Activated naive CD8-positive, alpha-beta T cell treated with anti-CD3 and anti-CD28 coated beads, Interleukin-2, amount 10 ng/mL, durations not matched to agents 7 days and 5 days (primary cell): ENCODE measurements at places on chromosomes 11 and 22. TPM values are rescaled to one million over a fixed set of nuclear protein-coding genes. Genes with fewer than 3 reads are reported as not detected.

- DNase-seq = no peak
- H3K4me1 ChIP-seq = peaks cover 4% of the 10 kb centered on the region
- H3K27me3 ChIP-seq = peaks cover 5% of the 10 kb centered on the region
- H3K36me3 ChIP-seq = no peaks in the 10 kb centered on the region
These were observed 28.8 kb upstream of the EXPH5 start for GRCh38 chr11:108622341-108622740.

- no peak overlapping the region for H3K4me3 ChIP-seq
- peaks cover 11% of the 10 kb centered on the region for H3K36me3 ChIP-seq
- H3K27me3 ChIP-seq = no peaks in the 10 kb centered on the region
These were observed 46.7 kb upstream of the CTTN start for GRCh38 chr11:70351646-70352045.

DNA sequence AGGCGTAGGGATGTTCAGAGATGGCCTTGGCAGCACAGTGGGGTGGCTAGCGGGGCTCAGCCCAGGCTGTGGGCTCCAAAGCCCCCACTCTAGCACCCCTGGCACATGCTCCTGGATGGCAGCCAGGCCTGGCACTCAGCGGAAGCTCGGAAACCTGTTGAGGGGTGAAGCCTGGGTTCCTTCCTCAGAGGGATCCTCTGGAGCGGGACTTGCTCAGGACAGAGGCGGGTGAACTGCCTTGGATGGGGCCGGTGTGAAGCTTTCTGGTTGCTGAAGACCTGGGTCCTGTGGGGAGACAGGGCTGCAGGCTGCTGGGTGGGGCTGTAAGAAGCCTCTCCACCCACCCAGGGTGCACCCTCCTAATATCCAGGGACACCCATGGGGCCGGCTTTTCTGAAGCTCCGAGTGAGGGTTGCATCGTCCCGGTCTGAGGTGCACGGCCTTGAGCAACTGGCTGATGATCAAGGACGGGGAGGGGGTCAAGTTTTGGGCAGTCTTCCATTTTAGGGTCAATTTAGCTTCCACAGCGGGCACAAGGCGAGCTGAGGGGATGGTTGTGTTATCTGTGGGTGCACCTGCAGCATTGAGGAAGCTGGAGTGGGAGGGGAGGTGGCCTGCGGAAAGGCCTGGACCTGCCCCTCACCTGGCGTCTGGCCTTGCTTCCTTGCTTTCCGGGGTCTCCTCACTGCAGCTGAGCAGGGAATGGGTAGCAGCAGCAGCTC lies 5.2 kb downstream of the MRGPRE start:
- H3K27ac ChIP-seq = no peak overlapping the region
- no peaks in the 10 kb centered on the region for H3K36me3 ChIP-seq
- no peak overlapping the region for H3K4me3 ChIP-seq

DNA sequence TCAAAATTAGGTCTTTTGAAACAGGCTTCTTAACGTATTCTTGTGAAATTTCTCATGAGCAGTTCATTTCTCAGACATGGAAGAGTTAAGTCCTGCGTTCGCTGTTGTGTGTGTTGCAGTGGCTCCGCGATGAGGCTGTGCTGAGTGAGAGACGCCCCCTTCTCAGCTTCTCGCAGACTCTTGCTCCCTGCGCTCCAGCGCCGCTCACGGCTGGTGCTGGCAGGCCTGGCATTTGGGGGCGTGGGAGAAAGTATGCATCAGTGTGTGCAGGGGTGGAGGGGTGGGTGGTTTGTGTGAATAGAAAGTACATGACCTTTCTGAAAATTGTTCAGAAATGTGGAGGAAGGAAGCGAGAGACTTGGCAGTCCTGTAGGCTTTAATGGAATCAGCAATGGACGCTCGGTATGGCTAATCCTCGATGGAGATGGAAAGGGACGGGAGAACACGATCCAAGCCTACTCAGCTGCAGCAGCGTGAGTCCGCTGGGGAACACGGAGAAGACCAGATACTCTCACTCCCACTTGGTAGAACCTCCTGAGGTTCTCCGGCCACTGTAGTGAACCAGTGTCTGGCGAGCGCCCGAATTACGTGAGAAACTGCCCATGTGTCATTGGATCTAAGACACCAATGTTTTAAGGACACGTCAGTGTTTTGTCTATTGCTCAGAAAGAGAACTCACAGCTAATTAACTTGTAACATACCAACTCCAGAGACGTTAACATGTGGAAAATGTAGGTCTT lies 5.9 kb downstream of the TAB1 start:
- peaks cover 38% of the 10 kb centered on the region for H3K4me1 ChIP-seq
- H3K27ac ChIP-seq = no peak overlapping the region
- no peaks in the 10 kb centered on the region for H3K27me3 ChIP-seq
- DNase-seq = no peak
- peaks cover 41% of the 10 kb centered on the region for H3K36me3 ChIP-seq
- no peak overlapping the region for H3K4me3 ChIP-seq

DNA sequence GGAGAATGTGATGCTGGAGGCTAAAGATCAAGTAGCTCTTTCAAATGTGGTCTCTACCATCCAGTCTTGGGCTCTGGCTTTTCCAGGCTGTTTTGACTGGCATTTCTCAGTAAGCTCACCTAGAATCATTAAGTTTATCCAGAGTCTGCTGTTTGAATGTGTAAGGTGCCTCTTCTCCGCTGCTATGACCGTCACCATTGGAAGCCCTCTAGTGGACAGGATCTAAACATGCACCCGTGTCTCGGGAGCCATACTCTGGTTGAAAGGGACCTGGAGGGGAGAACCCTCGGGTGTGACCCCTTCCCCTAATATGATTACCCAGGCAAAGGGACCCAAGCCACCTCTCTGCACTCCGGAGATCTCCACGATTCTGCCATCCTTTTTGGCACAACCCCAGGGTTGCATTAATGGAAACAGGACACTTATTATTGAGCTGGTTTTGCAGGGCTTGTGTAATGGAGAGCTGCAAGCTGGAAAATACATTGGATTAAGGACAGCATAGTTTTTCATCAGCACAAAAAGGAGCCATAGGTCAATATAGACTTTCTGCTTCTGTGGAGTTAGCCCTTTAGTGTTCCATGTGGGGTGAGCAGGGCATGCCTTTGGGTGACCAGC lies 191.0 kb upstream of the LARGE1 start:
- H3K27ac ChIP-seq = no peak overlapping the region
- H3K36me3 ChIP-seq = no peaks in the 10 kb centered on the region
- no peaks in the 10 kb centered on the region for H3K27me3 ChIP-seq
- no peak overlapping the region for H3K4me3 ChIP-seq
- H3K4me1 ChIP-seq = no peaks in the 10 kb centered on the region

Gene ST14
- 0.51 TPM for total RNA-seq

Gene DNAJB7
- not detected for total RNA-seq
